BJ (cell line): ENCODE measurements at places on chromosomes 1 and 21. TPM values are rescaled to one million over a fixed set of nuclear protein-coding genes. Genes with fewer than 3 reads are reported as not detected.

Gene OPTC
- polyA plus RNA-seq = not detected in 2 replicates

Gene APOBEC4
- not detected in 2 replicates for polyA plus RNA-seq

Gene SRP9
- 250 and 272 TPM in 2 replicates for polyA plus RNA-seq

Gene SLC45A3
- polyA plus RNA-seq = 0.70 and 0.91 TPM in 2 replicates

Gene MXRA8
- 427 and 702 TPM in 2 replicates for polyA plus RNA-seq

Gene MPC2
- 24.2 and 47.9 TPM in 2 replicates for polyA plus RNA-seq

Gene SERTAD4
- 6.2 and 8.7 TPM in 2 replicates for polyA plus RNA-seq
